ENCODE measurements at places on chromosomes 2 and 18. TPM values are rescaled to one million over a fixed set of nuclear protein-coding genes. Genes with fewer than 3 reads are reported as not detected.

Gene ZAP70
- 5.1 TPM for polyA plus RNA-seq

Gene CPLX4
- not detected for polyA plus RNA-seq

Gene MYO5B
- polyA plus RNA-seq, result 52.0 TPM

Gene WNT6
- 0.24 TPM for polyA plus RNA-seq

Gene OTOF
- polyA plus RNA-seq, result 5.4 TPM

Gene ALPP
- polyA plus RNA-seq, result 0.06 TPM

Gene RFTN2
- 4.5 TPM for polyA plus RNA-seq

Gene GCC2
- 95.7 TPM for polyA plus RNA-seq

Gene C2orf81
- 2.0 TPM for polyA plus RNA-seq

Gene SNORC
- 6.9 TPM for polyA plus RNA-seq

Gene CCDC195
- not detected for polyA plus RNA-seq

Gene TWIST2
- 4.9 TPM for polyA plus RNA-seq

Gene KCNE4
- 3.4 TPM for polyA plus RNA-seq

GRCh38 chr2:218999021-218999880 lies 6.0 kb upstream of the CRYBA2 start:
- no peak for DNase-seq

DNA sequence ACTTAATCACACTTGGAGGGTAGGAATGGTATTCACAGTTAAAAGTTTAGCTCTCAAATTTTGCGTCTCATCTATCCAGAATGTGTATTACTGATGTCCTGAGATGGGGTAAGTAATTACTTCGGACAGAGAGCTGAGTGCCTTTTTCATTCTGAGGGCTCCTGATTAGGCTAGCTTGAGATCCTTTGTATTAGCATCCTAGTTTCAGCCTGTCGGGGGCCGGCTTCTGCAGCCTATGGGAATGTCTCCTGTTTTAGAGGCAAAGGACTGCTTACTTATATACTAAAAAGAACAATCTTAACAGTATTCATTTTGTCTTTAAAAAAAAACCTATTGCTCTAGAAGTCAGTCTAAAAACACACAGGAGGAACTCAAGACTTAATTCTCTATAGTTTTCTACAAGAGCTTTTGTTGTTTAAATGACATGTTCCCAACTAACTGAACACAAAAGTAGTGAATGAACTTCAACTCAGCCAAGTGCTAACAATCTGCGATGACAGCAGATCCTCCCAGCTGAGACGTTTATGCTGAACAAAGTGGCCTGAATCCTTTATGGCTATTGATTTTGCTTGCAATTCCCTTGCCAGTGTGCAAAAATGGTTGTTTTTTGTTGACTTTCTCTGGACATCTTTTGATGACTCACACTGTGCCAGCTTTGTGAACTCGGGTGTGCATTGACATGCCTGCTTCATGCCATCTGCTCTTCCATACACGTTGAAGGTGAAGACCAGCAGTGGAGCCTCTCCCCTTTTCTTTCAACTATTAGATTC lies 118.7 kb downstream of the LYPD6B start:
- DNase-seq, result no peak

- DNase-seq, result peak; percentile 67
Measured at GRCh38 chr2:128732976-128733431, 414.3 kb upstream of the HS6ST1 start.

DNA sequence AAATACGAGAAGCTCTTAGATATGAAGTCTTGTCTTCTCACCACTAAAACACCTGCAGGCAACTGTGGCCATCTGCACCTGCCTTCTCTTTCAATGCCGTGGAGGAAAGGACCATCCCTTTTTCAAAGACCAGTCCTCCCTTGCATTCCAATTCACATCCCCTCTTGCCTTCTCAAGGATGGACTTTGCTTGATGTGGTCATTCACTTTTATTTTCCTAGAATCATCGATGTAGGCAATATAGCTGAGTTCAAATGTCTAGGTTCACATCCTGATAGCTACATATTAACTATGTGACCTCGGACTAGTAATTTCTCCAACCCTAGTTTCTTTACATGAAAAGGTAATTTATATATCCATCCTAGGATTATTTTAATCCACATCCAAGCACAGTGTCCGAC lies 110.1 kb downstream of the HIBCH start:
- DNase-seq, result peak; percentile 51

- DNase-seq, result no peak
Measured at GRCh38 chr2:189874586-189875320, 90.5 kb downstream of the PMS1 start.

DNA sequence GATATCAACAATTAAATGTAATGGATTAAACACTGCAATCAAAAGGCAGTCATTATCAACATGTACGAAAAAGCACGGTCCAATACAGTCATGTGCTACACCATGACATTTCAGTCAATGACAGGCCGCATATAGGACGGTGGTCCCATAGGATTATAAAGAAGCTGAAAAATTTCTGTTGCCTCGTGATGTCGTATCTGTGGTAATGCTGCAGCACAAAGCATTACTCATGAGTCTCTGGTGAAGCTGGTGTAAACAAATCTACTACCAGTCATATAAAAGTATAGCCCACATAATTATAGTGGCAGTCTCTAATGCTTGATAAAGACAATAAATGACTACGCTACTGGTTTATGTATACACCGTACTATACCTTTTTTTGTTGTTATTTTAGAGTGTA lies 58.4 kb downstream of the RABL2A start:
- DNase-seq, result no peak

DNA sequence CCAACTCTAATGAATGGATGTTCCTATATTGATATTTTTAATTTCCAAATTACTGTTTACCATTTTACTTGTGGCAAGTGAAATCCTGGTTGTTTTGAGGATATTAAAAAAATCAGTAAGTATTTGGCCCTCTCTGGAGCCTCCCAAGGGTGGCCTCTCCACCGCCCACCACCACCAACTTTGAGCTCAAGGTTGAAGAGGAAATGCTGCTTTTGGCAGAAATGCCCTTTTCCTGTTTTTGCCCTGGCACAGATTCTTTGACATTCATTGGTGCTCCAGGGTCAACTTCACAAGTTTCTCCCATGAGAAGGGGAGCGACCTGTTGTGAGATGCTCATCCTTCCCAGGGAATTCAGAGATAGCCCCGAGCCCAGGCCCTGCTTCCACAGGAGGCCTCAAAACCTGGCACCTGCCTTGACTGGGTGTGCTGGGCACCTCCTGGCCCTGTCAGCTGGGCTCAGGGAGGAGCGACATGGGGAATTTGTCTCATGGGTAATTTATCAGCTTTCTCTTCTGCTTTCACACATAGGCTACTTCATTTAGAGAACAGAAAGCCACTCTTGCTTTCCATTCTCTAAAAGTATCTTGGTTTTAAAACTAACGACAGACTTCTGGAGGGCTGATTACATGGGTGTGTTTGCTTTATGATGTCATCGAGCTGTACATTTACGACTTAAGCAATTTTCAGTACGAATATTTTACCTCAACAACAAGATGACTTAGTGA lies 6.9 kb downstream of the CD8A start:
- no peak for DNase-seq

DNA sequence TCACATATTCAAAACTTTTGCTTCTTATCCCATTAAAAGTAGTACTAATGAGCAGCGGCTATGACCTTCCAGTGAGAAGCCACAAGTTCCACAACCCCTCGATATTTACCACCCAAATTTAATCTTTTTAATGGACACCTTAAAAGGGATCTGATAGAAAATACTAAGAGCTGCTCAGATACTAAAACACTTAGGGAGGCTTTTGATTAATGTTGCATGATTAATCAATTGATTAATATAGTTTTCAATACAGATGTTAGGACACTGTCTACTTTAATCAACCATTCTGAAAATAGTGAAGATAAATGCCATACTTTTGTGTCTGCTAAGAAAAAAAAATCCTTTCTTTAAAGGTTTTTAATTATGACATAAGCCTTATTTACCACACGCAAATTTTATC lies 1312.8 kb upstream of the ACVR2A start:
- no peak for DNase-seq

GRCh38 chr2:164642268-164642667 lies 21.0 kb upstream of the GRB14 start:
- no peak for DNase-seq

DNA sequence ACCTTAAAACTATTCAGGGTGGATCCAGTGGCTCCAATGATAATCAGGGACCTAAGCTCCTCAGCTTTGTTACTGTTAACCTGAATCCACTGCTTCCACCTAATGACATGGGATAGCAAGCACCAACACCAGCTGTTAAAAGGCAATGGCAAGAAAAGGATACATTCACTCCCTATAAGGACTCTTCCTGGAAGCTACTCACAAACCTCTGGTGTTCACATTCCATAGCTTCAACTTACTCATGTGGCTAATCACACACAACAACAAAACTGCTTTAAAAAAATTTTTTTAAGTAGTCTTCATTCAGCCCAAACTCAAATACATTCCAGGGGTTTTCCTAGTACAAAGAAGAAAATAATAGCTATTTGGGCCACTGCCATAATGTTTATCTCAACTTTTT lies 24.5 kb downstream of the ROCK2 start:
- DNase-seq, result no peak

DNA sequence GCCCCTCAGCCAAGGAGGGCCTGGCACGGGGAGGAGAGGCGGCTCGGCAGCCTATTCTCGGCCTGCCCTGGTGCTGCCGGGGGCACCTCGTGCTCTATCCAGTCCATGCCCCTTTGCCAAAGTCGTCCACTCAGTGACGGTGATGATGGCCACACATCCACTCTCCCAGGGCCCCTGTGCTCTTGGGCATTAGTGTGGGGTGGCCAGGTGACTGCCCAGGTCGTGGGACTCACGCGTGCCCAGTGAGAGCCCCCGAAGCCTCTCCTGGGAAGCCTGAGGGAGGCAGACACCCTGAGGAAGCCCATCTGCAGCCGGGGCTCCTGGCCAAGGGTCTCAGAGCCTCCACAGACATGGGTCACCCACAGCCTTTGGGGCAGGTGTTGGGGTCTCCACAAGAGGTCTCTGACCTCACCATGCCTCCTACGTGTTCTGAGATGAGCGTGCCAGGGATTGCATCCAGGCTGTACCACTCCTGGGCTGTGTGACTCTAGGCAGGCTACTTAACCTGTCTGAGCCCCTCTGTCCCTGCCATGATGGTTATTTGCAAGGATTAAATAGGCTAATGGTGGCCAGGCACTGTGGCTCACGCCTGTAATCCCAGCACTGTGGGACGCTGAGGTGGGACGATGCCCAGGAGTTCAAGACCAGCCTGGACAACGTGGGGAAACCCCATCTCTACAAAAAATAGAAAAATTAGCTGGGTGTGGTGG lies 12.9 kb downstream of the RAMP1 start:
- no peak for DNase-seq

DNA sequence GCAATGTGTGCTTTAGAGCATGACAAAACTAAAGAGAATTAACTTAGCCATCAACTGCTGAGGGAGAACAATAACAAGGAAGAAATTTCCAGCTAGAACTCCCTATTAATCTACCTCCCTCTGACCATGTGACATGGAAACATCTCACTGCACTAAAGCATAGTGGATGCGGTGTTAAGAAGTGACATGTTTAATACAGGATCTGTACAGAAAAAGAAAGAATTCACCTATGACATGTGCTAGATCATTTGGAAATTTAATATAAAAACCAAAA lies 202.3 kb upstream of the KLHL14 start:
- DNase-seq, result no peak

DNA sequence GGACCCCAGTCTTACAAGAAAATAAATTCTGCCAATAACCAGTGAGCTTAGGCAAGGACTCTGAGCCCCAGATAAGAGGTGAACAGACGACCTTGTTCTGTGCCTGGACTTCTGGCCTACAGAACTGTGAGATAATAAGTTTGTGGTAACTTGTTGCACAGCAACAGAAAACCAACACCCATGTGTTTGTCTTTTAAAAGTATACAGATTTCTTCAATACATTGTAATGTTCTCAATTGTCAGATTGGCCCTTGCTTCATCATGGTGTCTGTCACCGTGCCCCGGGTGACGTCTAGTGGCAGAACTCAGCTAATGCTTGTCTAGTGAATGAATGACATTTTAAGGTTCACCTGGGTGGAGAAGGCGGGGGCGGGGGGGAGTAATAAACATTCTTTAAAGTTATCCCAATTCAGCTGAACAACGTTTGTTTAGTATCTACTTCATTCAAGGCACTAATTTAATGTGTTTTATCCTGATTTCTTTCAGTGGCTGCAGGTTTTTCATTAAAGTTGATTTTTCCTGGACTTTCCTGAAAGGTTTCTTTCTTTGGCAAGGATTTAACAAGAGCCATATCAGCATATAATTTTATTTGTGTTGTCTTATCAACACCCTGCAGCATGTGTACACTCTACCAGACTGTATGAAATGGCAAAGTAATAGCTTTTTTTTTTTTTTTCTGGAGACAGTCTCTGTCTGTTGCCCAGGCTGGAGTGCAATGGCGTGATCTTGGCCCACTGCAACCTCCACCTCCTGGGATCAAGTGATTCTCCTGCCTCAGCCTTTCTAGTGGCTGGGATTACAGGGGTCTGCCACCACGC lies 123.8 kb upstream of the DLX2 start:
- peak; percentile 93 for DNase-seq

GRCh38 chr18:50313031-50313607 lies 25.6 kb upstream of the CXXC1 start:
- DNase-seq, result no peak

GRCh38 chr2:151543876-151544275 lies 134.2 kb downstream of the RIF1 start:
- DNase-seq, result no peak

- DNase-seq, result no peak
Measured at GRCh38 chr2:218233543-218233942, 16.6 kb downstream of the ARPC2 start.

DNA sequence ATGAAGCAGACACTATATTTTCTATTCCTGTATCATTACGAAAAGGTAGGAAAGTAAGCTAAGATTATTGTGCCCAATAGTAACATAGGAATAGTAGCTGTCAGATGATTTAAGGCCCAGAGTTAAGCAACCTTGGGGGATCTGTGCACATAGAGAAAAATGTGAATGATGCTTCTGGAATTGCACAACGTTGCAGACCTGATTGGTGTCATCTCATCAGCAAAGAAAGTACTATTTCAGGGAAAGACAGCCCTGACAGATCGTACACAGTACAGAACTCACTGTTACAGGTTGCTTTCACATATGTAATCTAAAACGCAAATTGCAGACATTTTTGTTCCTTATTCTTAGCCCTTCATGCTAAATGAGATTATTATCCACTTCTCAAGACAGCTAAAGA lies 535.9 kb downstream of the TRIB2 start:
- DNase-seq, result no peak

DNA sequence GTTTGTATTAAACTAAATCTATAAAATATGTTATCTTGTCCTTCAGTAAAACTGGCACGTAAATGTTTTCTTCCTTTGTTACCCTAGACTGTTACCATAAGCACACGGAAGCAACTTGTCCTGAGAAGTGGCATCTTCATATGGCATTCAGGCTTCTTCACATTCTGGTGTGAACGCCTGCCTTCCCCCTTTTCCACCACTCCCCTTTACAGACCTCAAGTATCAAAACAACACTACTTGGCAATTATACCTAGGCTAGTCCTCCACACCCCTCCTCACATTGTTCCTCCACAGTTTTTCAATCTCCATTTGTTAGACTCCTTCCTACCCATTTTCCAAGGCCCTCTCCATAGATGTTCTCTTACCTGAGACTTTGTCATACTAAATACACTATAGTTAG lies 2.9 kb downstream of the MEX3C start:
- peak; percentile 35 for DNase-seq

- no peak for DNase-seq
Measured at GRCh38 chr18:12088731-12089375, 4.8 kb upstream of the ANKRD62 start.

GRCh38 chr2:189164746-189165145 lies 14.8 kb downstream of the COL5A2 start:
- DNase-seq, result peak; percentile 35

- DNase-seq, result peak; percentile 81
Measured at GRCh38 chr2:170455617-170456426, 259.3 kb upstream of the SP5 start.
